ENCODE measurements at places on chromosomes 13 and 19.

DNA sequence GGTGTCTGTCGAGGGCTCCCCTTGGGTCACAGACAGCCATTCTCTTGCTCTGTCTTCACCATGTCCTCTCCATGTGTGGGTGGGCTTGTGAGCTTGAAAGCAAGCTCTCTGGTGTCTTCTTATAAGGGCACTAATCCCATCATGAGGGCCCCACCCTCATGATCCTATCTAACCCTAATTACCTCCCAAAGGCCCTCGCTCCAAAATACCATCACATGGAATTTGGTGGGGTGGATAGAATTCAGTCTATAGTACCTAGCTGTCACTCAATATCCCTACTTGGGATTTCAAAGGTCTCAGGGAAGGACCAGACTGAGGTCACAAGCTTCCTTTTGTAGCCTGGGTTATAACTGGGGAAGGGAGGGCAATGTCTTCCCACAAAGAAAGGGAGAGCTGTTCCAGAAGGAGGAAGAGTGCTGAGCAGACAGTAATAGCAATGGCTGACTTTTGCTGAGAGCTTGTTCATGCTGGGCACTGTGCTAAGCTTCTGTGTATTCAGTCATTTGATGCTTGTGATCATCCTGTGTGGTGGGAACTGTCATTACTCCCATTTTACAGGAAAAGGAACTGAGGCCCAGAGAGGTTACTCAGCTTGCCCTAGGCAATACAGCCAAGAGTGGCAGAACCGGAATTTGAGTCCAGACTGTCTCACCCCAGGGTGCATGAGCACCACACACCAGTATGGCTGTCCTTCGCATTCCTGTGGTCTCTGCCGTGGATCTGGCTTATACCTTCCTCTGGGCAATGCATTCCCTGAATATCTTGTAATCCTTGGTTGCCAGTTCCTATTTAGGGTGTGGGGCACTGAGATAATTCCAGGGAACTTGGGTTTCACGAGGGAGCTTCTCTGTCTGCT, 8.2 kb downstream of the FXYD5 start:
- no peak for DNase-seq

GRCh38 chr13:110802260-110802659, 88.8 kb downstream of the ING1 start:
- no peak for DNase-seq

- no peak for DNase-seq
Observed at GRCh38 chr13:60482012-60482411, 85.0 kb downstream of the TDRD3 start.

GRCh38 chr19:2269244-2270156, 12.5 kb downstream of the PEAK3 start:
- peak; percentile 74 for DNase-seq

DNA sequence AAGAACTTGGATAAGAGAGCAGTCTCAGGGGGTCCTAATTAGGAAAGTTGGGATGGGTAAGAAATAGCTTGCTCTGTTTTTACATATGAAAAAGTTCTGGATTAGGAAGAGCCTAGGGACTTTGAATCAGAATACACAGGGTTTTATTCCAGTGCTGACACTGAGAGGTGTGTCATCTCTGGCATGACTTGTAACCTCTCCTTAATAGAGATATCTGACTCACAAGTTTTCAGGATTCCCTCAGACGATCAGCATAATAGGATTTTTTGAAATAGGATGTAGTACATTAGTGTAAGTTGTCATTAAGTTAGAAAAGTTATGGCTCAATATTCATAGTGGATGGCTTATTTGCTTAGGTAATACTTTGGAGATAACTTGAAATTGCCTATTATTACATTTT, 555.2 kb upstream of the MIR17HG start:
- DNase-seq, result no peak

- no peak for DNase-seq
Observed at GRCh38 chr13:33347861-33348260, 62.3 kb upstream of the STARD13 start.

DNA sequence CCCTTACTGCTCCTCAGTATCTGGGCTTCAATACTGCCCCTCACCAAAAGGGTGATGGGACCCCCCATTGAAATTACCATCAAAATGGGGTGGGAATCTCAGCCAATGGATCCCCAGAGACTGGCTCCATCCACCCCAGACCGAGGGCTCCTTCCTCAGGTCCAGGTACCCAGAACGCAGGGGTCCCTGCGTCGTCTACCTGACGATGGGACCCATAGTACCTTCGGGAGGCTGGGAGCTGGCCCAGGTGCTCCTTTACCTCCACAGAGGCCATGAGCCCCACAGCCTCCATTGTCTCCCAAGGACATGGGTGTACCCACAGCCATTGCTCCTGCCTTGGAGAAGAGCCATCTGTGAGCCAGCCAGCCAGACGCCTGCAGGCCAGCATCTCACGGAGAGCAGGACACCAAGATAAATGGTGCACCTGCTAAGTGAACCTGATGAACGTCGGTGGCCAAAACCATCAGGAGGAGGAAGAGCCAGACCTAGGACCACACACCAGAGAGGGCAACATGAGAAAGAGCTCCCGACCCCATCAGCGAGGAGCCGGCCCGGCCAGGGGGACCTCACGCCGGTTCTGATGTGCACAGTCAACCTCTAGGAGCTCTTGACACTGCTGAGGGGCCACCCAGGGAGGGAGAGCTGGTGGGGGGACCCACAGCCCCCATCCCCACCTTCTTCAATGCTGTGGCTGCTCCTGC, 156.8 kb upstream of the SOX1 start:
- DNase-seq, result no peak

- DNase-seq, result no peak
Observed at GRCh38 chr19:18809149-18809868, 18.2 kb upstream of the COMP start.

Data from KG1 (cell line).